DMS79 treated with DMSO at 0.1 percent for 48 hours (cell line): ENCODE measurements at places on chromosomes 1 and 21.
A peak's percentile ranks its signal among the peaks of the same experiment; 100 is the strongest.

GRCh38 chr1:246622035-246622652 is 55.9 kb downstream of the CNST start:
- DNase-seq, result no peak

- no peak for DNase-seq
These were observed 745.1 kb downstream of the LTN1 start for GRCh38 chr21:28247454-28248020.

GRCh38 chr1:216793303-216793702 is 70.1 kb upstream of the ESRRG start:
- DNase-seq, result no peak

GRCh38 chr1:178743801-178744200 is 18.8 kb downstream of the RALGPS2 start:
- no peak for DNase-seq

DNA sequence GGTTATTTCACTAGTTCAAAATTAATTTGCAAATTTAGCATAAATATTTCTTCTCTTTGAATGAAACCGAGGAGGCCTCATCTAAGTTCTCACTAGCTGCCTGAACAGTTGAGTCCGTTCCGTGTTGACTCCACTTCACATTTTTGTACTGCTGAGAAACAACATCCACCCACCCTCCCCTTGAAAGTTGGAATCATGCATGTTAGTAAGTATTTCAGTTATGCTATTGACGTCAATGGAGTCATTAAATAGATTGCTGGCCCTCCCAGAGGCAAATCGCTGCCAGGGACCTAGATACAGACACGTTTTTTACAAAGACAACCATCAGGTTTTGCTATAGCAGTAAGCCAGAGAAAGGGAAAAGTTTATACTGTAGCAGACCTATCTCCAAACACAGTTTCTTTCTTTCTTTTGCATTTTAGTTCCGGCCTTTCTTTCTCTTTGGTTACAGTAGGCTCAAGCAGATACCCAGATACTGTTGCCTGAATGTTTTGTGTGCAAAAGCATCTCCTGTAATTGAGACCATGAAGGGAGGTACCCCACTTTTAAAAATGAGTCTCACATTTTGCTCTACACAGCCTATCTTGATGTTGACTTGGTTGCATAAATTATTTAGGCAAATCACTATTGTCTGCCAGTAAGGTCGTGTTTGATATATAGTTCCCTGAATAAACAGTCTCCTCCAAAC is 262.6 kb upstream of the SGIP1 start:
- no peak for DNase-seq

DNA sequence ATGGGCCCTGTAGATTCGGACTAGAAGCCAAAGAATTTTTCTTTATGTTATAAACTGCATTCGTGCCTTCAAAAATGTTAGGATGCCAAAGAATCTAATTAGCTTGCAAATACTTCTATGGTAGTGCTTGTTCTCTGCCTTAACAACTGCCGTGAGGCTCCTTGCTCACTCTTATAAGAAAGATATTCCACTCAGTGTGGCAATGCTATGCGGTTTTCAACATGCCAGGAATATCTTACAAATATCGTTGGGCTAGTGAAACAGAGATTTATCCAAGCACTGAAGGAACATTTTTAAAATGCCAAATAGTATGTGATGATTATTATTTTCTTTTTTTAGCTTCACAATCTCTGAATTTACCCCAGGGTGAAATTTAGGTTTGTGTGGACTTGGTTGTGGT is 198.2 kb downstream of the GREM2 start:
- DNase-seq, result no peak

DNA sequence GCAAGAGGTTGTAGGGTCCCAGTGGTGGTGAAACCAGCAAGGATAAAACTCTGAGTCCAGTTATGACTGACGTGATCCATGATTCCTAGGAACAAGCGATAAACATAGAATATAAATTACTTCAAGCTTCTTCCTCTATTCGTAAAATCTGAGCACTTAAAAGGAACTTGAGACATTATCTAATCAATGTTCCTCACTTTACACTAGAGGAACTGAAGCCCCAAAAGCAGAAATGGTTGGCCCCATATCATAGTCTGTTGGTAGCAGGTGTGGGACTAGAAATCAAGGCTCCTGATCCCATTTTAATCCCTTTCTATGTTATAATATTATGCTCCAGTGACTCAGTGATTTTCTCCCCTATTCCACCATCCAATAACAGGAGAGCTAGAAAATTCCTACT is 21.9 kb upstream of the MNDA start:
- DNase-seq, result no peak

GRCh38 chr1:151133018-151133806 is 13.2 kb downstream of the SEMA6C start:
- no peak for DNase-seq

- no peak for DNase-seq
These were observed 186.1 kb downstream of the GIPC2 start for GRCh38 chr1:78231894-78232293.

DNA sequence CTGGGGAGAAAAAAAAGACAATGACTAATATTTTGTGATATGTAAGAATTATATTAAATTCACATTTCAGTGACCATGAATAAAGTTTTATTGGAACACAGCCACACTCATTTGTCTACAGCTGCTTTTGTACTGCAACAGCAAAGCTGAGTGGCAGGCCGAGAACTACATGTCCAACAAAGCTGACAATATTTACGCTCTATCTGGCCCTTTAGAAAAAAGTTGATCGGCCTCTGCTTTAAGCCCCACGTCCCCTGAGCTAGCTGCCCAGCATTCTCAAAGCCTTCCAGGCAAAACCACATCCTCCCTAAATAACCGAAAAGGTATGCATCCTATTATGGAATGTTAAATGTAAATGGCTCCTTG is 8.6 kb downstream of the SLC2A1 start:
- no peak for DNase-seq

DNA sequence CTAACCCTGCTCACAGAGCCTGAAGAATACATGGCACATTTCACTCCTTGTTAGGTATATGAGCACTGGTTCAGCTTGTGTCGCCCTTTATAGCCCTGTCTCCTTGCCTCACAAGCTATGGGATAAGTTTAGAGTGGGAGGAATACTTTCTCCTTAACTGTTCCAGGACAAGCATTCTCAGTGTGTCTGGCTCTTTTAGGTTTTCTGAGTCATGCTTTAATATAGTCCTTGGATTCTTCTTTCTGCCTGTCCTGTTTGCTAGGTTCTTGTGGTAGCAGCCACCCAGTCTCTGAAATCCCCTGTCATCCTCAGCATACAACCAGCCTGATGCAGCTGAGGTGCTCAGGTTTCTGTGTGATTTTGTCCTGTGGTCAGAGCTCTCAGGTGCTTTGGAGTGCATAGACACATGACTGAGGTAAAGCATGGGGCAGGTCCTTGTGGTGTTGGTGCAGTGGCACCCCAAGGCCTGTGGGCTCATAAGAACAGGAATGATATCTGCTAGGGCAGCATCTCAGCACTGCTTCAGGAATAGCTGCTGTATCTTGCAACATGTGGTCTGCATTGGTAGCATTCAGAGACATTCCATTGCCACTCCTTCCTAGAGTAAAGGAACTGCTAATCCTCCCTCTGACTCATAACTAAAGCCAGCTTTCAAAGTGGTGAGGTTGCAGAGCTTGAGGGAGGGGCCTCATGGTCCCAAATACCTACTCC is 14.2 kb upstream of the CASQ2 start:
- DNase-seq, result no peak

DNA sequence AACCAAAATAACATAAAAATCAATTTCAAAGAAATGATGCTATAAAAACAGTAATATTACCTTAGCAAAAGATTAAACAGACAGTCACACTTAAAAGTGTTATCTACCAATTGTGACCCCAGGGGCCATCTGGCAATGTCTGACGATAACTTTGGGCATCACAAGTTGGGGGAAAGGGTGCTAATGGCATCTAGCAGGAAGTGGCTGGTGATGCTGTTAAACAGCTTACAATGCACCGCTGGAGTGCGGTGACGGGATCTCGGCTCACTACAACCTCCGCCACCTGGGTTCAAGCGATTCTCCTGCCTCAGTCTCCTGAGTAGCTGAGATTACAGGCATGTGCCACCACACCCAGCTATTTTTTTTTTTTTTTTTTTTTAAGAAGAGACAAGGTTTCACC is 27.6 kb downstream of the NUP133 start:
- DNase-seq, result no peak

GRCh38 chr1:88650676-88651418 is 33.2 kb upstream of the PKN2 start:
- no peak for DNase-seq

DNA sequence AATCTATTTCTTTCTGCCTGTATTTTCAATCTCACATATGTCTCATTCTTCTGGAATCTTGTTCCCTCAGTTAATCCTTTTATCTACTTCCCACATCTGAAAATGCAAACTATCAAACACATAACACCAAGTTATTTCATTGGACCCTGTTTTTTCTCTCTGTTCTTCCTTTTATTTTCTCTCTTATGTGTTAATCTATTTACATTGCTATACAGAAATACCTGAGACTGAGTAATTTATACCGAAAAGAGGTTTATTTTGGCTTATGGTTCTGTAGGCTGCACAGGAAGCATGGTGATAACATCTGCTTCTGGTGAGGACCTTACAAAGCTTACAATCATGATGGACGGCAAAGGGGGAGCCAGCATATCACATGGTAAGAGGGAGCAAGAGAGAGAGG is 247.6 kb downstream of the TGFB2 start:
- DNase-seq, result no peak

DNA sequence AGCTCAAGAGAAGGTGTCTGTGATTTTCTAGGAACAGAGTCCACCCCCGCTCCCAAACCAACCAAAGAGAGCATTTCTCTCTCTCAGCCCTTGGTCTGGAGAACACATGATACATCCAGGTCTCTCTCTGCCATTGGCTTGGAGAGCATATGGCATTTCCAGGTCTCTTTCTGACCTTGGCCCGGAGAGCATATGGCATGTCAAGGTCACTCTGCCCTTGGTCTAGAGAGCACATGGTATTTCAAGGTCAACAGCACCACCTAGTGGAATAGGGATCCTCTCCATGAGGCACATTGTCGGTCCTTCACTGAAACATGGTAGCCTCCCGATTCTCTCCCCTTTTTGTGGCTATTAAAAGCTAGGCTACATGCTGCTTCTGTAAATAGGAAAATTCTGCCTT is 437.7 kb upstream of the OLFM3 start:
- no peak for DNase-seq

DNA sequence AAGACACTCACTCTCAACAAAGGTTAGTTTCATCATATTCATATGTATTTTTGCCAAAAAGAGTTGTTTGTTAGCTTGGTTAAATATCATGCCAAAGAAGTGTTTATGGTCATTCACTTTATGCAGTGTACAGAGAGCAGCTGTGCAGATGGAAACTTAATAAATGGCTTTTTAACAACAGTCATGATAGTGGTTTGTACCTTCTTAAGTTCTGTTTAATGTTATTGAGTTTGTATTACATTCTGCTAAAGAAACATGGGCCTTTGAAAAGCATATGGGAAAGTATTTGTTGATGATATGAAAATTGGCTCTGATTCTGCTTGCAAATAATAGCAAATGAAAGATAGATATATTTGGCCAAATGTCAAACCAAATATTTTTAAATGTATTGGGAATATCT is 607.3 kb downstream of the NCAM2 start:
- DNase-seq, result no peak

DNA sequence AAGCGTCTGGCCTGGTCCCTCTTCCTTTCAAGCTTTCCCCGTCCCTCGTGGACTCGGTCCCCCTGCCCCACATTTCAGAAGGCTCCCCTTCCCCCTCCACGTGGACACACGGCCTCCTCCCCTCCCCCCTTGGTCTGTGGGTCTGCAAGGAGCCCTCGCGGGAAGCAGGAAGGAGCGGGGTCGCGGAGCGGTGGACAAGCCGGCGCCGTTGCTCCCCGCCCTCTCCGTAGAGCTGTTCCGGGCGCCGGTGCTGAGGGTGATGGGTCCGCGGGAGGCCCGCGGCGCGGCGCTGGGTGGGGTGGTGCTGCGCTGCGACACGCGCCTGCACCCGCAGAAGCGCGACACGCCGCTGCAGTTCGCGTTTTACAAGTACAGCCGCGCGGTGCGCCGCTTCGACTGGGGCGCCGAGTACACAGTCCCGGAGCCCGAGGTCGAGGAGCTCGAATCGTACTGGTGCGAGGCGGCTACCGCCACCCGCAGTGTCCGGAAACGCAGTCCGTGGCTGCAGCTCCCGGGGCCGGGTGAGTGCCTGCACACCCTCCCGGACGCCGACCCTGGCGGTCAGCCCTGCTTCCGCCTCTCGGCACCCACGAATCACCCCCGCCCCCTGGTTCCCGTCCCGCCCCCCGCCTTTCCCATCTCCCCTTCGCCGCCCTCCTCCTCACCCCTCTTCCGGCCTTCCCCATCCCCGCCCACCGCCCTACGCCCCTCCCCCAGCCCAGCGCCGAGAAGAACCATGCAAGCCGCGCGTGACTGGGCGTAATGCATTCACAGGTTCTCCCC is 5.3 kb downstream of the FCRLB start:
- peak; percentile 33 for DNase-seq

- DNase-seq, result no peak
These were observed 98.1 kb downstream of the TM2D1 start for GRCh38 chr1:61626816-61627215.

- DNase-seq, result no peak
These were observed 21.3 kb upstream of the CCDC190 start for GRCh38 chr1:162882248-162882674.

- no peak for DNase-seq
These were observed 152.2 kb downstream of the SIPA1L2 start for GRCh38 chr1:232477728-232478127.

DNA sequence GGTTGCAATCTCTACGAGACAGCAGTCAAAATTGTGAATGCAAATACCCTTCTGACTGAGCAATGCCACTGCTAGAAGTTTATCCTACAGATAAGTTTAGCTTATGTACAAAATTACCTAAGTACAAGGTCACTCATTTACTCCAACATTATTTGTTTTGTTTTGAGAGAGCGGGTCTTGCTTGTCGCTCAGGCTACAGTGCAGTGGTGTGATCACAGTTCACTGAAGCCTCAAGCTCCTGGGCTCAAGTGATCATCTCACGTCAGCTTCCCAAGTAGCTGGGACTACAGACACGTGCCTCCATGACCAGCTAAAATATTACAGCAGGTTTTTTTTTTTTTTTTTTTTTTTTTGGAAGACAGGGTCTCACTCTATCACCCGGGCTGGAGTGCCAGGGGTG is 15.4 kb downstream of the RBM34 start:
- DNase-seq, result no peak

DNA sequence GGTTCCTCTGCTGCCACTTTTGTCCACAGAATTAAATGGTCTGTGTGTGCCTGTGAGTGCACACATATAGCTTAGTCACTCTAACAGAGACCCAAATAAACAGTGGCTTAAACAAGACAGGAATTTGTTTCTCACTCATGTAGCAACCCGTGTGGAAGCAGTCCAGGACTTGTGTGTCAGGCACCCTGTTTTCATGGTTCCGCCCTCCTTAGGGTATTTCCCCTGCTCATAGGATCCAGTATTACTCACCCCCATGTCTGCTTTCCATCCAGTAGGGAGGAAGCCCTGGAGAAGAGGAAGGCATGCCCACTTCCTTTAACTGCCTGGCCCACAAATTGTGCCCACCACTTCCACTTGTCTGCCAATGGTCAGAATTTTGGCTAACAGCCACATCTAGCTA is 41.3 kb upstream of the TACSTD2 start:
- no peak for DNase-seq
